ENCODE measurements at places on chromosomes 16 and 17.

GRCh38 chr17:51299859-51300258 lies 39.5 kb downstream of the UTP18 start:
- DNase-seq, result no peak

DNA sequence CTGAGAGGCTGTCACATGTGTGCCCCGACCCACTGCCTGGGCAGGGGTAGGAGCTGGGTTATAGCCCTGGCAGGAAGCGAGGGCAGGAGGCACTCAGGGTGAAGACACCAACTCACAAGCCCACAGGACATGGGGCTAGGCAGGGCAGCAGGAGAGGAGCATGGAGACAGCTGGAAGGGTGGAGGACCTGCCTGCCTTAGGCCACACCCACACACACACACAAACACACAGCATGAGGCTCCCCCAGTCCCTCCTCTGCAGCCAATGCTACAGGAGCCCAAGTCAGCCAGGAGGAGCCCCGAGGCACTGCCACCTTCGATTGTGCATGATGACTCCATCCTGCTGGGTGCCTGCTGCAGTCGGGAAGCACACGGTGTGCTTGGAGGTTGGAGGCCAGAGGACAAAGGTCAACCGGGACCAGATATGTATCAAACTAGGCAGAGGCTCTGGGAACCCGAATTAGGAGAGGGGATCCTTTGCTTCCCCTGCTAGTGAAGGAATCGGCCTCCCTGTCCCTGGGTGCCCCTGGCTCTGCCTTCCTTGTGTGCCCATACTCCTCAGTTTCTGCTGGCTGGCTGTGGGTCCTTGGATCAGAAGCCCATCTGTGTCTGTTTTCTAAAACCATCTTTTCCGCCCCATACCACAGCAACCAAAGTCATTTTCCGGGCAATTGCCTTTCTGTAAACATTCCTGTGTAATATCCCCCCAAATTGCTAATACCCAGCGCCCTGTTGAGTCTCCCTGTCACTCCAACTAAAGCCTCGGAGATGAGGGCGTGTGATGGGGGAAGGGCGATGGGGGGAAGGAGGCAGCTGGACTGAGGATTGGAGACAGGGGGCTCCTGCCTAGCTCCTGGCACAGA lies 20.5 kb downstream of the SRCIN1 start:
- no peak for DNase-seq

DNA sequence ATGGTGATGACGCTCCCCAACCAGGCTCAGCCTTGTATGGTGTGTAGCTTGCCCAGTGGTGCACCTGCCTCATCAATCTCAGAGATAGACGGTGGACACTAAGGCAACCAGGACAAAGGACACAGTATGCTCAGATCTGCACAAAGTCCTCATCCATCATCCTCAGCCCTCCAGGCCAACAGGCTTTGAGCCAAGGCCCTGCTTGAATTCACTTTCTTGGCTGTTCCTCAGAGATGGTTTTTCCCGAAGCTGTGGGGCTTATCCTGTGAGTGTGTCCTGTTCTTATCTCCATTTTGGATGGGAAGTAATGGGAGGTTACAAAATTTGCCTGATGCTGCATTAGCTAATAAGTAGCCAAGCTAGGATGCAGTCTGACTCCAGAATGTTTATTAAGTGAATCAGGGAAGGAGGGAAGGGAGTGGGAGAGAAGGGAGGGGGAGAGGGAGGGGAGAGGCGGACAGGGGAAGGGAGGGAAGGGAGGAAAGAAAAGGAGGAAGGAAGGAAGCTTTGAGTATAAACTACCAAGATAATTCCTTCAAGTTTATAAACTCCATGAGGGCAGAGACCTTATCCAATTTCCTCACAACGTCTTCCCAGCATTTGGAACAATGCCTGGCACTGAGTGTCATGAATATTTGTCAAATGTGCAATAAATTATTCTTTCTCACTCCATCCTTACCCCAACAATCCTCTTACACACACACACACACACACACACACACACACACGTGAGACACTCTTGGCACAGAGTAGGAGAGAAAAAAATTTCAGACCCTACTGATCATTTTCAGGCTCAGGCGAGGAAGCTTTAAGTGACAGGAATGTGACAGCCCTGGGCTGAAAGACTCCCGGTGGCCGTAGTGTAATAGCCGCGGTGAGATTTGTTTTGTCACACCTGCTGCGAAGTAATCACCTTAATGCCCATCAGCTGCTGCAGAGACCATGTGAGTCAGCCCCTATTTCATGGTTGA lies 84.3 kb downstream of the BMERB1 start:
- DNase-seq, result no peak

GRCh38 chr17:38591759-38592241 lies 14.0 kb downstream of the SRCIN1 start:
- DNase-seq, result no peak

GRCh38 chr16:55849536-55849935 lies 16.6 kb upstream of the CES1 start:
- no peak for DNase-seq

GRCh38 chr17:28811651-28812090 lies 30.9 kb downstream of the FAM222B start:
- DNase-seq, result no peak

DNA sequence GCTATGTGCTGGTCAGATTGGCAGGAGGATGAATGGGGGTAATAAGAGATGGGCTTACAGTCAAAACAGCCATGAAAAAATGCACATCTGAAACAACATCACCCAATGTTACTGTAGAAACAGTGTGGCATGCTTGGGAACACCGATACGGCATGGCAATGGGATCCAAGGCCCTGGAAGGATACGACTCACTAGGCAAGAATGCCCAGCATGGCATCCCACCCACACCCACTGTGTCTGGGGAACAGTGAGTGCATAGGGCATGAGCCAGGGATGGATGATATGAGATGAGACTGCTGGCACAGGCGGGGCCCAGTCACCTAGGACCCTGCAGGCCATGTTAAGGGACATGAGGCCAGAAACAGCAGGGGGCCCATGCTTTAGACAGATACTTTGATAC lies 11.5 kb downstream of the TRIM25 start:
- DNase-seq, result no peak

DNA sequence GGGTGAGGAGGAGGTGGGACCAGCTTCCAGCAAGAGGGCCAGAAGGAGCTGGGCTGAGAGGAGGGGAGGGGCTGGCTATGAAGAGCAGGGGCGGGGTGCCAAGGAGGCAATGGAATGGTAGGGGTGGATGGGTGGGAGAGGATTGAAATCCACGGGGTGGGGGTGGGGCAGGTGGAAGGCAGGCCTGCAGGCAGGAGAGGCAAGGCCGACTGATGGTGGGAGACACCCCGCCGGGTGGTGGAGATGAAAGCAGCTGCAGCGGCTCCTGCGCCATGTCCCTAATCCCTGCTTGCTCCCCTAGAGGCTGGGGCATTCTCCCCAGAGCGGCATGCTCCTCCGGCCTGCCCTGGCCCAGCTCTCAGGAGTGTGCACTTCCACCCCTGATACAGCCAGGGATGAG lies 27.8 kb upstream of the TAC4 start:
- DNase-seq, result no peak

- DNase-seq, result peak; percentile 92
Measured at GRCh38 chr17:82037092-82037888, at the start of gene DCXR. Gene DCXR (minus strand): TSS chr17:82037697. CDS start chr17:82037682, 15 bp downstream.

GRCh38 chr17:61408151-61409041 lies 8.8 kb downstream of the TBX2 start:
- DNase-seq, result no peak

GRCh38 chr16:27929818-27930217 lies 133.7 kb downstream of the GSG1L start:
- DNase-seq, result no peak

GRCh38 chr16:57801098-57801808 lies 1.0 kb downstream of the KIFC3 start:
- DNase-seq, result no peak

DNA sequence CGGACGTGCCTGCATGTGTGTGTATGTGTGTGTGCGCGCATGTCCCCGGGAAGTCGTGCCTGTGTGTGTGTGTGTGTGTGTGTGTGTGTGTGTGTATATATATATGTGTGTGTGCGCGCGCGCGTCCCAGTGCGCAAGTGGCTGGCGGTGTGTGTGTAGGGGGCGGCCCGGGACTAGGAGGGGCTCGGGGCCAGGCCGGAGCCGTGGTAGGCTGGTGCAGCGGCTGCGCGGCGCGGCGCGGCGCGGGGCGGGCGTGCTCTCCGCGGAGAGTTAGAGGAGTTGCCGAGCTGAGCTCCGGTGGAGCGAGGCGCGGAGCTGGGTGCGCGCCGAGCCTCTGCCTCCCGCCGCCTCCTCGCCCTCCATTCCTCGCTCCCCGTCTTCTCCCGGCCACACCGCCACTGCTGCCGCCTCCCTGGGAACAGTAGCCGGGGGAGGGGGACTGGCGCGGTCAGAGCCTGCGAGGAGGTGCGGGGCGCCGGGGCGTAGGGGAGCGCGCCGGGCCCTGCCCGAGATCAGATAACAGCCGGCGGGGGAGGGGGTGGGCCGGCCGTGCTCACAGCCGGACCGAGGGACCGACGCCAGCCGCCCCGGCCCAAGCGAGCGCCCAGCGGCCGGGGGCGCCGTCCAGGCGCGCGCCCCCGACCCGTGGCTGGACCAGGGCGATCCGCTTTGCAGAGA lies at the start of gene KCNJ12:
Gene KCNJ12, plus strand, starts transcription at position 277 of the 678 bp plus-strand sequence. CDS start 38,986 bp downstream, outside the sequence.
- no peak for DNase-seq

GRCh38 chr16:29963021-29963743 lies 1.3 kb downstream of the TMEM219 start:
- DNase-seq, result no peak

DNA sequence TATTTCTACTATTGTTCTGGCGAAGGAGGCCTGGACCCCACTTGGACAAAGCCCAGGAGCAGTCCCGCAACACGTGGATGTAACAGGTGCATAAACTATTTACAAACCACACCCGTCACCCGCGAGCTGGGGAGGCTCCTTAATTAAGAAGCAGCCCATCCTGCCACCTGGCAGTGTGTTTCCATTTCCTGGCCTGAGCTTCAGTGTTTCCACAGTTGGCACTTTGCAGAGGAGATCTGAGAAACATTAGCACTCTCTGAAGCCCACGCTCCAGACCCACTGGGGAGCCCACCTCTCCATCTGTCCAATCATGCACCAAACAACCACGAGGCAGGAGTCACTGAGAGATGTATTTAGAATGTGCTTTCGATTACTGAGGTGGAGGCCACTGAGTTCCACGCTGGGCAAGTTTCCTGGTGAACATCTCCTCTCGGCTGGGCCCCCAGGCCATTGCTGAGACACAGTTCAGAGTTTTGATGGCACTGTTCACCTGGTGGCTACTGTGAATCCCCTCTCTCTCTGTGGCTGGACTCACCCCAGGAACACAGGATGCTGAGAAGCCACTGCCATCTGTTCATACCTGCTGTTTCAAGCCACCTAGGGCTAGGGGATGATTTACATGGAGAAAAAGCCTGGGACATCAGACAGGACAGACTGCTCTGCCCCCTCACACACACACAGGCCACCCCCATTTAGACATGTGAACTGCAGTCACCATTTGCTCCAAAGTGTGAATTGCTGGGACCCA lies 129.1 kb downstream of the AIPL1 start:
- no peak for DNase-seq

Data from stimulated activated CD4-positive, alpha-beta T cell treated with anti-CD3 and anti-CD28 coated beads, Interleukin-4, amount 100 ng/mL, for 48 hours (primary cell).